ENCODE measurements at places on chromosomes 7 and 10. TPM values are rescaled to one million over a fixed set of nuclear protein-coding genes. Genes with fewer than 3 reads are reported as not detected.

DNA sequence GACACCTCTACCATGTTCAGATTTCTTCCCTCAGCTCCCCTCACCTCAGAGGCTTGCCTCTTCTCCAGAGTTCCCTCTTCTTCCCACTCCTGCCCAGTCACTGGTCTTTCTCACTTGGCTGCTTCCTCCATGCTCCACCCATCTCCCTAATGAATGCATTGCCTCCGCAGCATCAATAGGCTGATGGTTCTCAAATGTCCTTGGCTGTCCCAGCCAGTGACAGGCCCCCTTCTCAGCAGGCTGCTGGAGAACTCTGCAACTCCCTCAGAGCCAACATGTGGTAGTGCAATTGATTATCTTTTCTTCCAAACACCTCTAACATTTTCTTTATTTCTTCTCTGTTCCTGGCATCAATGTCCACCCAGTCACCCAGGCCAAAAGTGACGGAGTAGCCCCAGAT, 218.2 kb downstream of the RELN start:
- no peak for DNase-seq

DNA sequence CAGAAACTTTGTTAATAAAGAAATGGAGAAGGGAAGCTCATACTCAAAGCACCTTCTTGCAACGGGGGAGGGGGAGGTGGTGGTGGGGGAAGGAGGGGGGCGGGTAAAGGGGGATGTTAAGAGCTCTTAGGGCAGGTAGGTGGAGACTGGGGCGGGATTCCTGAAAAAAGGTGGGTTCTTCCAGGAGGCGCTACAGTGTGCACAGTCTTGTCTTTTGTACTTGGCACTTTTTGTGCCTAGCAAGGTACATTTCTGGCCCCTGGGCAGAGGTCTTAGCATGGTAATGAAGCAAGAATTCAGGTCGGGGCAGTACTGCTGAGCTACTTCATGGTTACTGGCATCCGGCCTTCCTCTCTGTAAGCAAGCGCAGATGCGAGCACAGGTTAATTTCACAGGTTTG, 15.2 kb upstream of the LAMB4 start:
- DNase-seq: no peak

- DNase-seq: no peak
These were observed 12.3 kb downstream of the SEMA3A start for GRCh38 chr7:84182301-84182700.

GRCh38 chr10:11175823-11176243, 158.2 kb downstream of the CELF2 start:
- DNase-seq: no peak

DNA sequence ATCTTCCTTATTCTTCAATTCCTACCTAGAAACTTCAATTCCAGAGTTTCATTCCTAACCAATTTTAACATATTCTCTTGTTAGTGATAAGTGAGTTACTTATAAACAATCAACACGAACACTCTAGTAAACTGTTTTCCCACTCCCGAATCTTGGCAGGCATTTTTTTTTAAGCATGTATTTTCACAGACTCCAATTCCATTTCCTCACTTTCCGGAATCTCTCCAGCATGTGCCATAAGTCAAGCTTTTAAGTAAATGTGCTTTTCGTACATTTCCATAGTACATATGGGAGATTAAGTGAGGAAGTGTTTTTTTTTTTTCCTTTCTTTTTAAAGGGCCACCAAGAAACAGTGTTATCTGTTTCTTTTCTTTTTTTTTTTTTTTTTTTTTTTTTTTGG, 89.1 kb downstream of the FGFR2 start:
- no peak for DNase-seq

GRCh38 chr10:71621231-71622153, 98.1 kb downstream of the C10orf105 start:
- no peak for DNase-seq

DNA sequence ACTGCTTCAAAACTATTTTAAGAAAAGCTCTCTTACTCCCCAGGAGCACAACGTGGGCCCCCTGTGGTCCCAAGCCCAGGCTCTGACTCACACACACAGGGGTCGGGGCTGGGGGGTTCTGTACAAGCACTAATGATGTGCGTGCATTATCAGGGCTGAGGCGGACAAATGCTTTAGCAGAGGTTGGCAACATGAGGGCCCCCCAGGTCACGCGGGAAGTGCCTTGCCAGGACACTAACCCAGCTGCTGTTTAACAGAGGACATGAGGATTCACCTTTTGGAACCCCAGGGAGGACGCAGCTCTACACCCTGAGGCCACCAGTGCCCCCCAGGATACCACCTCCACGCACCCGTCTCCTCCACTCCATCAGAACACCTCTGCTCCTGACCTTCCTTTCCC, 342.8 kb downstream of the DNAJB6 start:
- DNase-seq: no peak

GRCh38 chr7:38669965-38670520, 38.9 kb upstream of the AMPH start:
- no peak for DNase-seq

DNA sequence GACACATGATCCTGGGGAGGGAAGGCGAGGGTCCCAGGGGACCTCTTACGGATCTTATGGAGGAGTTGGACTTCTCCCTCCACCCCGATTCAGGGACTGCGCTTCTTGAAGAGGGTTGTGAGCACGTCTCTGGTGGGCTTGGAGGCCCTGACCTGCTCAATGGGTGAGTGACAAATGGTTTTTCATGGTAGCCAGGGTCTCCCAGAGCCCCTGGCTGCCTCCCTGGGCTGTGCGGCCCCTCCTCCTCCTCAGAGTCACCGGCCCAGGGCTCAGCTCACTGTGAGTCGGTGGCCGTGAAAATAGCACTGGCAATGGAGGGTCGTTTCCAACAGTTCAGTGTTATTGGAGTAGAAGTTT, 26.6 kb downstream of the INPP5A start:
- DNase-seq: no peak

- DNase-seq: no peak
These were observed 14.7 kb upstream of the TBRG4 start for GRCh38 chr7:45126201-45126600.

DNA sequence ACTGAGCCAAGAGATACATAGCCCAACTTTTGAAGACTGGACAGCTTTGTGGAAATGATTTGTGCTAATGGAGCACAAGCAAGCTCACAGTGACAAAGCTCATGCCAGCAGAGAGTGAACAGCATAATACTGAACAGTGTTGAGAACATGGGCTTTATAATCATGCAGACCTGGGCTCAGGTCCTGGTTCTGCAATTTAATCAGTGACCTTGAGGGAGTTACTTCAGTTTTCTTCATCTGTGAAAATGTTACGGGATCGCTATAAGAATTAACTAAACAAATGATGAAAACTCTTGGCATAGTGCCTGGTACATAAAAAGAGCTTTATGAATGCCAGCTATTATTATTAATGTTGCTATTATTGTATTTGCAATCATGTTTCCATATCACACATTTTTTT, 690.5 kb upstream of the LRRN3 start:
- no peak for DNase-seq

DNA sequence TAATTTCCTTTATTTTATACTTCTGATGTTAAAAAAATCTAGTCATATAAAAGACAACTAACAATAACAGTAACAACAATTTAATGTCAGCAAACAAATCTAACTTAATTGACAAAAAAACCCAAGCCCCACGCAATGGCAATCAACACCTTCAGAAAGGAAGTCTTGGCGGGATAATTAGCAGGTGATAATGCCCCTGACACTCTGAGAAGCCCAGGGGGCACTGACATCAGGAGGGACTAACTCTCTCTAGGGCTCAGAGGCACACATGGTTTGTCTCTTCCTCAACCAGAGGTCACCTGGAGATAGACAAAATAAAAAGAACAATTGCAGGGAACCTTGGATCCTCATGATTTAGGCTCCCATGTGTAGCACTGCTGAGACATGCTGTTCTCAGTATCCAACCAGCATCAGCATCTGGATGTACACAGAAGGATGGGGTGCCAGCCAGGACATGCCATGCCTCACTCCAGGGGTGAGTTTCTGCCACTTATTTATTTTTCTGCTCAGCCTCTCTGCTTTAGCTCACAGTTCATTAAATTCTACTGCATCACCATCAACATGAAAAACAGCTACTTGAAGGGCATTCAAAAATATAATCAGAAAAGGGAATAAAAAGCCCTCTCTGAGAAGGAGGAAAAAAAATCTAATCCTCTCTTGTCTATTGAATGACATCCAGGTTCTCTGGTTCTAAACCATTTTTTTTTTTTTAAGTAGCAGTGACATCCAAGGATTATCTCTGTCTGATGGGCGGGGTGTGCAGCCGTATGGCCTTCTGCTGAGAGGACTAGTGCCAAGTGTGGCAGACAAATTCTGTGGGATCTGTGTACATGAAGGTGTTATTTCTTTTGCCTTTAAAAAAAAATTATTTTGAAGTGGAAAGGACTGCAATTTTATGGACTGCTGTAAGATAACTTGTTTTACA, 96.3 kb downstream of the ATXN7L1 start:
- DNase-seq: no peak

DNA sequence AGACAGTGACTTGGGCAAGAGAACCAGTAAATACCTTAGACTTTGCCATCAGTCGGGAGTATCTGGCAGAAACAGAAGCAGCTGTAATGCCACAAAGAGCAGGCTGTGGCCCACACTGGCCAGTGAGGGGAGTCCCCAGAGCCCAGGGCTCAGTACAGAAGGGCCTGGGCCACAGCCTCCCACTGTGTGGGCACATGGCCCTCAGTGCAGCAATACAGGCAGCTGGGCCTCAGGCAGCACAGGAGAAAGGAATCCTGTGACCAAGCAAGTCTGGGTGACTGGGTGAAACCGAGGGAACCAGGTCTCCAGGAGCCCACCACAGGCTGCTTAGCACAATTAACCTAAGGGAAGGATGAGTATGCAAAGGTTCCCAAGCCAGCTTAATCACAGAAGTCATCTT, 14.0 kb downstream of the WDR91 start:
- no peak for DNase-seq

DNA sequence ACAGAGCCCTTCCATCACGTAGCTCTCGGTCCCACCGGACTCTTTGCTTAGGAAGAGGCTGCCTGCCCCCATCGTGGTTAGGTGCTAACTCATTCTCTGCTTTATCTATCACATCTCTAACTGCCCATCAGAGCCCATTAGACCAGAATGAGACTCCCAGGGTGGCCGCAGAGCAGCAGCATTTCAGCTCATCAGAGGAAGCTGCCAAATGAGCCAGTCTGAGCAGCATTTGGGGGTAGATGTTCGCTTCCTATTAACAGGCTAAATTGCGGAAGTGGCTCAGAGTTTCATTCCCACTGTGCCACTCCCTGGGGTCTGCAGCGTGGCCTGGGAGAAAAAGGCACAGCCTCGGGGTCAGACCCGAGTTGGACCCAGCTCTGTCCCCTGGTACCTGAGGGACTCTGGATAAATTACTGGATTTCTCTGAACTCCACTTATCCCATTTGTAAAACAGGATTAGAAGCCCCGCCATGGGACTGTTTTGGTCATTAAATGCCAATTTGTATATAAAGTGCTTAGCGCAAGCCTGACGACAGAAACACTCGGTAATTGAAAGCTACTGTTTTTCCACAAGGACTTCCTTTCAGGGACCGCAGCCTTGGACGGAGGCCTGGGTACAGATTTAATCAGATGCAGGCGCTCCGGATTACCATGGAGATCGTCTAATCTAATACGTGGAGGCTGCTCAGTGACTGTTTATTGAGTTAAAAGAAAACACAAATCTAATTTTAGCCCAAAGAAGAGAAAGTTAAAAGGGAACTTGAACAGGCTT, 73.8 kb upstream of the PRLHR start:
- no peak for DNase-seq

DNA sequence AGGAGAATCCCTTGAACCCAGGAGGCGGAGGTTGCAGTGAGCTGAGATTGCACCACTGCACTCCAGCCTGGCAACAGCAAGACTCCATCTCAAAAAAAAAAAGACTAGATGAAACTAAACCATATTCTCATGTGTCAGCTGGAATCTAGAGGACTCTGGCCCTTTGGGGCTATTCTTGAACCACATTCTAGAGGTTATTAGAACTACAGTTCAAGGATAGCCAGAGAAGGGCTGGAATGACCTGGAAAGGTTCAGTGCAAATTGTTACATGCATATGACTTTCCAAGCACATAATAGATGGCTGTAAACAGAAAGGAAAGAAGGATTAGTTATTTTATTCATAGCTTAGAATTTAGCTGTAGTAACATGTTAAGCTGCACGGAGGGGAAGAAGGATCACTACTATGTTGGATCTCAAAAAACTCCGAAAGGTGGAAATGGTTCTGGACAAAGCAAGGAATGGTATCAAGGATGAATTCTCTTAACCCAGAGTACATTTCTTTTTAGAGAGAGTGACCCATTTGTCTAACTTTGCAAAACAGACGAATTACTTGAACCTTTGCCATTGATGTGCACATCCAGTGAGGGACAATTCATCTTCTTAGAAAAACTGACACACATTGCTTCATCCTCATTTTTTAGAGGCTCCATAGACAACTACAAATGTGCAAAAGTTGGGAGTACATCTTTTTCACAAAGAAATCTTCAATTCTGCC, 124.0 kb upstream of the SAMD8 start:
- no peak for DNase-seq

GRCh38 chr7:50504646-50505546, 54.7 kb upstream of the FIGNL1 start:
- DNase-seq: no peak

GRCh38 chr7:696812-697551, 29.5 kb upstream of the DNAAF5 start:
- no peak for DNase-seq

GRCh38 chr10:122656741-122657140, 42.9 kb downstream of the C10orf120 start:
- no peak for DNase-seq

DNA sequence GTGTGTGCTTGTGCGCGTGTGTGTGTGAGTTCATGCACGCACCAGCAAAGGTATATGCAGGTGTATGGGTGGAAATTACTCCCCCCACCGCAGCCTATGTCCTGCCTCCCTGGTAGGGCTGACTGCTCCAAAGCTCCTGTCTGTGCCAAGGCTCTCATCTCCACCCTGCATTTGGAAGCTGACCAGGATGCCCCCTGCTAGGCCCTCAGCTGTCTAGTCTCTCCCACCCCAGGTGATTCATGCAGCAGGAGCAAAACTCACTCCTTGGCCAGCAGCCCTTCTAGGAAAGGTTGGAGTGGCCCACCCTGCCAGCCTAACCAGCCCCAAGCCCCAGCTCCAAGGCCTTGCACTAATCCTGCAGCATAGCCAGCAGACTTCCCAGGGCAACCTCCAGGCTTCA, 148.4 kb downstream of the GRID1 start:
- DNase-seq: no peak

DNA sequence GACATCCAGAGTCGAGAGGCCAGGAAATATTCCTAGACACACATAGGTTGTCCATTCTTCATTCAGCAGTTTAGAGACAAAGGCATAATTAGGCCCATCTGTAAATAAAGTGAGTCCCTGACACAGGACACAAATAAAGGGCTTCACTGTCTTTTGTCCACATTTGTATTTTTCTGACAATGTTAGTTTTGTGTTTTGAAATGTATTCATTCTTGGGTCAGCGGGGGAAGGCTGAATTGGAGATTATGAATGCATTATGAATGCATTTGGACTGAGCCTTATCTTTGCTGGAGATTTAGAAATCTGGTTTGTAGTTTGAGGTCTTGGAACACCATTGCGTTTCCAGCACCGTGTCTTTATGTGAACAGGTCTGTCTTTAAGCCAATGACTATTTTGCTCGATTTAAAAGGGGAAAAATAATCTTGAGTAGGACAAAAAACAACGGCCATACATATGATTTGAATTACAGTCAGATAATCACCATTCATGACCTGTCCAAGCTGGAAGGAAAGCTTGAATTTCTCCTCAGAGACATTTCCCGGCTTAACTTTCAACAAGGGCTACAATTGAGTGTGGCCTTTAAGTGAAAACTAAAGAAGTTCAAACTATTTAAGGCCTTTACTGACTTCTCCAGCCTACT, 334.8 kb downstream of the WDR11 start:
- no peak for DNase-seq

VAX1 gene
- not detected for total RNA-seq

ABLIM1 gene
- 99.5 TPM for total RNA-seq

PON3 gene
- total RNA-seq: not detected

TCERG1L gene
- 0.38 TPM for total RNA-seq

ASAH2B gene
- 4.9 TPM for total RNA-seq

Data from mesothelial cell of epicardium (in vitro differentiated cells).